ENCODE measurements at places on chromosomes 7 and 10.

DNA sequence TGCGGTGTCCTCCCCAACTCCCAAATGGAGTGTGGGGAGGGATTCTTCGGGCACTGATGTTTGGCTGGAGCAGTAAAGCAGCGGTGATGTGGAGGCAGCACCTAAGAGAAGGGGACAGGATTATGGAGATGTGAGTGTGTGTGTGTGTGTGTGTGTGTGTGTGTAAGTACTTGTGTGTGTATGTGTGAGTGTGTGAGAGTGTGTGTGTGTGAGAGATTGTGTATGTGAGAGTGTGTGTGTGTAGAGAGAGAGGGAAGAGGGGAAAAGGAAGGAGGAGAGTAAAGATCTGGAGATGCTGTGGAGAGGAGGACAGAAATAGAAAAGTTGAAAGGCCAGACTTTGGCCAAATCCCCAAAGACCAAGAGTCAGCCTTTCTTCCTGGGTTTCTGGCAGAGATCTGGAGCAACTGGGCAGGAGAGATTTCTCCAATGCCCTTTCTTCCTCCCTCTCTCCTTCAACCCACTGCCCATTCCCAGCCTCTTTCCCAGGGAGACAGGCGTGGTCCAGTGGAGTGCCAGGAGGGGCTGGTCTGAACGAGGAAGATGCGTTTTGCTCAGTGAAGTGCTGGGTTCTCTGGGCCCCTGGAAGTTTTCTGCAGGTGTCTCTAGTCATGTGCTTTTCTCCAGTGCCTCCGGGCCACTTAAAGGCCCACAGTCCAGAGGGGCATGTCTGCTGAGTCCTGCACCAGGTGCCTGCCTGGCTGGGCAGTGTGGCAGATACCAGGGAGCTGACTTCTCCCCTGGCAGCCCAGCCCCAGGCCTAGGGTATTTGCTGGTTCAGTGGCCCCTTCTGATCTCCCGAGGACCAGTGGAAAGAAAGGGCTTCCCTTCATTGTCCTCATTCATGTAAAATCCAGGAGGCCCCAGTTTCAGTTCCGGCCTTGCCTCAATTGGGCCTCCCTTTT lies 60.5 kb downstream of the HK1 start:
- DNase-seq, result no peak

DNA sequence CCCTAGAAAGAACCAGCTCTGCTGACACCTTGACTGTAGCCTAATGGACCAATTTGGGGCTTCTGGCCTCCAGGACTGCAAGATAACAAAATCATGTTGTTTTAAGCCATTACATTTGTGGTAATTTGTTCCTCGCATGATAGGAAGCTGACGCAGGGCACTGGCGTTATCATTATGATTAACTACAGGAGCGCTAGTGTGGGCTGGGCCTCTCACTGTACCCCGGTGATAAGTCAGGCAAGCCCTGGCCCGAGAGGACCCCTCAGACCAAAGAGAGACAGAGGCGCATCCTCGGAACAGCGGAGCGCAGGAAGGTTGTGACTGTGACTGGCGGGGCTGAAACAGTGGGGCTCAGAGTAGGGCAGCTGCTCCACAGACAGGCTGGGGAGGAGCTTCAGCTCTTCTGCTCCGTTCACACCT lies 150.3 kb upstream of the CHST15 start:
- DNase-seq, result no peak

DNA sequence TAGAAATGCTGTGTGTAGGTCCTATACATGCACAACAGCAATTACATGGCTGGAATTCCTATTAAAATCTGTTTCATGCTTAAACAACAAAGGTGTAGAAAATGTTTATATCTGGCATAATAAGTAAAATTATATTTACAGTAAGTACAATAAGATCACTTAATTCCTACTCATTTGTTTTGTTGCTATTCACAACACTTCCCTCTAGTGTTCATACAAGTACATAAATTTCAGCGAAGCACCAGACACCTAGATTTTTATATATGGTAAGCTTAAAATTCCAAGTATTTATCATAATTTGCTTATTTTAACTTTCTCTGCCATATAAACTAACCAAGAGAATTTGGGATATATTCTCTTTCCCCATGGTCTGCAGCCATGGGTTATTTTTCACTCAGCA lies 51.8 kb upstream of the ANK3 start:
- no peak for DNase-seq

GRCh38 chr7:81235997-81236396 lies 317.1 kb upstream of the SEMA3C start:
- DNase-seq, result no peak

- no peak for DNase-seq
Measured at GRCh38 chr10:72016608-72017300, 52.6 kb downstream of the CHST3 start.

- DNase-seq, result no peak
Measured at GRCh38 chr7:117975476-117975875, 102.2 kb upstream of the CTTNBP2 start.

DNA sequence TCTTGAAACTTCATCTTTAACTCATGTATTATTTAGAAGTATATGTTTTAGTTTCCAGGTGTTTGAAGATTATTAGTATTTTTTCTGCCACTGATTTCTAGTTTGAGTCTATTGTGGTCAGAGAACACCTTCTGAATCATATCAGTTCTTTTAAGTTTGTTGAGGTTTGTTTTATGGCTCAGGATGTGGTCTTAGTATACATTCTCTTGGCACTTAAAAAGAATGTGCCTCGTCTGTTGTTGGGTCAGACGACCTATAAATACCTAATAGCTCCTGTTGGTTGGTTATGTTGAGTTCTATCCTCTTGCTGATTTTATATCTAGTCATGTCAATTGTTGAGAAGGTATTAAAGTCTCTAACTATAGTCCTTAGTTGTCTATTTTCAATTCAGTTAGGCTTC lies 15.9 kb downstream of the TDRD1 start:
- no peak for DNase-seq

GRCh38 chr7:12595148-12595547 lies 24.6 kb downstream of the SCIN start:
- no peak for DNase-seq

DNA sequence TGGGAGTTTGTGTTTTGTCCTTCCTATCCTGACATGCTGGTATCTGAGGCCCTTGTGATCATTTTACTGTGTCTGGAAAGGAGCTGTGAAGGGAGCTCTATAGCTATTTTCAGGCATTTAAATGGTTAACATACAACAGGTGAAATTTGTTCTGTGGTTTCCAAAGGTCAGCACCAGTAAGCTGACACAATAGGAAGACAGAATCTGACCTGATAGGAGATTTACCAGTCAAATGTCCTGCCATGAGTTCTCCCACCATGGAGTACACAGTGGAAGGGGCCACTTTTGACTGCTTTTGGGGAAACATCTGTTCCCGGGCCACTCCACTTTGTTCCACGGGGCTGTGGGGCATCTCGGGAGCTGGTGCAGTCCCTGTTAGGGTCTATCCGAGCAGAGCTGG lies 17.6 kb downstream of the FKBP6 start:
- no peak for DNase-seq

DNA sequence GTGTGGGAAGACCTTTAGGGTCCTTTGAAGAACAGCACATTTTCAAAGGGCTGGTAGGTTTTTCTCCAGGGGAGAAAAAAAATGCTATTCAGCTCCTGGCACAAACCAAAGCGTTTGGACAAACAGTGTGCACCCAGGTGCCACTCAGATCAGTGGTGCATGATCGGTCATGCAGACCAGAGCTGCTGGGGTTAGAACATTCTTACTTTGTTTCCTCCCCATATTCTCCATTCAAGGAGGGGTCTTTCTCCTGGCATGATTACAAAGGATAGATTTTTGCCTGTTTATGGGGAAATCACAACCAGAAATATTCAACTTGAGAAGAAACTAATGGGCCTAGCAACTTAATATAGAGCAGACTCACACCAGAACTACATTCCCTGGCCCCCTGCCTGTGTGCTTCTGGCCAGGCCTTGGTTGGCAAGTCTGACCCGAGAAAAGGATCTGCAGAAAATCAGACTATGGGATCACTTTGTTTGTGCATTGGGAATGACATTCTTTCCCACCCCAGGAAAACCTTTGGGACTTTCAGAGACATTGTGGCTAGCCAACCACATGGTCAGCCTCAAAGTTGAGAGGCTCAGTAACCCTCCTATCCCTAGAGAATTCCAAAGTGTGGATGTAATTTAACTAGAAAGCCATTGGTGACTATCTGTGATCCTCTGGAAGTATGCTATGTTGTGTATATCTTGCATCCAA lies 82.3 kb upstream of the FGL2 start:
- DNase-seq, result no peak

DNA sequence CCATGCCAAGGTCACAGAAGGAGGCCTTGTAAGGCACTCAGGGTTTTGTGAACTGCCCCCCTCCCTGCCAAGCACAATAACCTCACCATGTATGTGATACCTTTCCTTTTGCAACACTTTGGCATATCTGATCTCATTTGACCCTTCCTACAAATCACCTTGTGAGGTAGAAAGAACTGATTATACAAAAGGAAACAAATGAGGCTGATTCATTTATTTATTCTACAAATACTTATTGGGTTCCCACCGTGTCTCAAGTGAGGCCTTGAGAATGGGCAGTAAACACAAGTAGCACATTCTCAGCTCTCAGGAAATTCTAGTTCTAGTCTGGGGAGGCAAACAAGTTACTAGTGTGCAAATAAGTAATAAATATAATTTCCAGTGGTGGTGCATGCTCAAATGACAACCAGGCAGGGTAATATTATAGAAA lies 19.6 kb downstream of the PLCE1 start:
- DNase-seq, result no peak

- DNase-seq, result no peak
Measured at GRCh38 chr10:78685466-78686103, 383.2 kb upstream of the ZMIZ1 start.

DNA sequence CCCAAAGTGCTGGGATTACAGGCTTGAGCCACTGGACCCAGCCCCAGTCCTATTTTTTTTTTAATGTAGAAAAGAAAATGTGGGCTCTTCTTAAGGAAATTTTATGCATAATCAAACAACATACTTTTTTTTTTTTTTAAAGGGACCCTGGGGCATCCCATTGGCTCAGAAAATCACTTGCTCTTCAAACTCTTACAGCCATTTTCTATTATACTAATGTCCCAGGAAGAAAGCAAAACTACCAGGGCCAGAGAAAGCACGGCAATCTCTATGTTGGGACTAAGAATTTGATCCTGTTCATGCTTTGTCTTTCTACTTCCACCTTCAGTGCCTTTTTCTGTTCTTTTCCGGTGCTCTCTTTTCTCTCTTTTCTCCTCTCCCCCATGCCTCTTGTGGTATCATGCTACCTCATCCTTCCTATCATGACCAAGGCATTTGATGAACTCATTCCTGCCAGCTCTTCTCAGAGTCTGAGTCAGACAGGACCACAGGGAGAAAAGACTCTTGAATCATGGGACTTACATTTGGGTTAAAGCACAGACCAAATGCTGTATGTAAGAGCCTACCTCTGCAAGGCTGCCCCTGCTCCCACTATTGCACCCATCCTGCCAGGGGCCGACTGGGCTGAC lies 76.4 kb upstream of the CCNY start:
- DNase-seq, result no peak

DNA sequence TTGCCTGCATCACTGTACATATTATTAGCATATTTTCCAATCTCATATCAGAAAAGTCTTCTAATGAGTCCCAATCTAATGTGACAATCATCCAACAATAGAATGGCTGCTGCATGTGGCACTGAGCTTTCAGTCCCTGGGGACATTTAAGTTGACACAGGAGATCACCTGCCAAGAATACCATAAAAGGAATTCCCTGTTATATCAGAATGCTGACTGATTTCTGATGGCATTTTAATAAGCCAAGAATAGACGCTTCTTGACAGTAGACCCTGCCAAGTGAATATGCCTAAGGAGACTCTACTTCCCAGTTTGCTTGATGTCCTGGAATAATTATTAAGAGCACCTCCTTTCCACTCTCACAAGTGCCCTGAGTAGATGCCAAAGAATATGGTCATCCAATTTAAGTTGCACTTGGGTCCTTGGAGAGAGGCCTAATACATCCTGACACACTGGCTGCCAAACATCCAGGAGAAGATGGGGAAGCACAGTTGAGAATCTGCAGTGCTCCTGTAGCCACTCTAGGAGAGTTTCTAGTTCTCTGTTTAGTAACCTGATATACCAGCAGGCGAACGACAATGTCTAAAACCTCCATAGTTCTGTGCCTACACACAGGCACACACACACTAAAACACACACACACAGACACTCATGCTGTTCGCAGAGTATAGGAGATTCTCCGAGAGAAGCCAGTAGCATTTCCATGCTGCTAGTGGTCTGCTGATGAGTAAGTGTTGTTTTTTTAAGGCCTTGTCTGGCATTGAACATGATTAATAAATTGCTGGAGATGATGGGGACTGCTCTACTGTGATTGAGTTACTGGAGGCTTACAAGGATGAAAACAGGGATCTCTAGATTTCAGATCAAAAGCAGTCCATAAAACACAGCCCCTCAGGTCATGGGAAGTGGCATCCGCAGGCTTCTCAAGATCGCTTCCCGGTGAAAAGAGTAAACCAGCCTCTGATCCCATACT lies 369.6 kb downstream of the KCNMA1 start:
- DNase-seq, result no peak

DNA sequence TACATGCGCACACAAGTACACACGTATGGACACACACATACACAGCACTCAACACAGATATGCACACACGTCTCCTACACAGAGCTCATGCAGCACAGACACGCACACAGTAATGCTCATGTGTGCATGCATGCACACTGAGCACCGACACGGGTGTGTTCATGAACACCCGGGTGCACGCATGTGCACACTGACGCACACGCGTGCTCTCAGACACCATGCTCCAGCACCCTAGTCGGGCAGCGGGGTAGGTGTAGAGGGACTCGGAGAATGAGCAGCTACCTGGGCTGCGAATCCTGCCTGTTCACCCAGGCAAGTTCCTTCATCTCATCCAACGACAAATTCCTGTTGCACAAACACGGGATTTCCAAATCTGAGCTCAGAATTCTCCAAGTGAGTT lies 184.7 kb downstream of the MAD1L1 start:
- no peak for DNase-seq

GRCh38 chr10:103153302-103154197 lies 39.5 kb downstream of the NT5C2 start:
- DNase-seq, result no peak

GRCh38 chr10:35409094-35409582 lies 72.8 kb downstream of the CCNY start:
- no peak for DNase-seq

DNA sequence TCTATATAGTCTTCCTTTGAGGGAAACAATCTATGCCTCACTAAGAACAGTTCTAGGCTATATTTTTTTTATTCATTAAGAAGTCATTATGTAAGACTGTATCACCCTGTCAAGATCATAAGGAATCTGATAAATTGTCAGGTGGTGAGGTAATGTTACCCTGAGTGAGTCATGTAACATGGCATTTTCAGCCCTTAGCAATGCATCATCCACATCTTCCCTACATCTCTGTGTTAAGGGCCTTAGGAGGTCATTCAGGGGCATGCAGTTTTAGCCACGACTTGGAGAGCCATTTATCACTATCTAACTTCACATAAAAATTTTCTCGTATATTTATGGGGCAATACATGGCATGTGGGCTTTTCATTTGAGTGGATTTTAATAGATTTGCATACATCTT lies 924.5 kb upstream of the MBL2 start:
- DNase-seq, result no peak

- no peak for DNase-seq
Measured at GRCh38 chr7:115965796-115966475, 64.6 kb downstream of the TFEC start.

GRCh38 chr10:120732643-120733313 lies 118.4 kb upstream of the WDR11 start:
- no peak for DNase-seq

GRCh38 chr7:113143486-113144257 lies 25.3 kb upstream of the SMIM30 start:
- DNase-seq, result no peak
